ENCODE measurements at places on chromosomes 6 and 20.
A peak's percentile ranks its signal among the peaks of the same experiment; 100 is the strongest.

- DNase-seq, result no peak
These were observed 230.8 kb downstream of the CD83 start for GRCh38 chr6:14348389-14348788.

- no peak for DNase-seq
These were observed 6.4 kb downstream of the CASS4 start for GRCh38 chr20:56418385-56418861.

- DNase-seq, result peak; percentile 86
These were observed 71.2 kb downstream of the RAMACL start for GRCh38 chr6:166515072-166515810.

DNA sequence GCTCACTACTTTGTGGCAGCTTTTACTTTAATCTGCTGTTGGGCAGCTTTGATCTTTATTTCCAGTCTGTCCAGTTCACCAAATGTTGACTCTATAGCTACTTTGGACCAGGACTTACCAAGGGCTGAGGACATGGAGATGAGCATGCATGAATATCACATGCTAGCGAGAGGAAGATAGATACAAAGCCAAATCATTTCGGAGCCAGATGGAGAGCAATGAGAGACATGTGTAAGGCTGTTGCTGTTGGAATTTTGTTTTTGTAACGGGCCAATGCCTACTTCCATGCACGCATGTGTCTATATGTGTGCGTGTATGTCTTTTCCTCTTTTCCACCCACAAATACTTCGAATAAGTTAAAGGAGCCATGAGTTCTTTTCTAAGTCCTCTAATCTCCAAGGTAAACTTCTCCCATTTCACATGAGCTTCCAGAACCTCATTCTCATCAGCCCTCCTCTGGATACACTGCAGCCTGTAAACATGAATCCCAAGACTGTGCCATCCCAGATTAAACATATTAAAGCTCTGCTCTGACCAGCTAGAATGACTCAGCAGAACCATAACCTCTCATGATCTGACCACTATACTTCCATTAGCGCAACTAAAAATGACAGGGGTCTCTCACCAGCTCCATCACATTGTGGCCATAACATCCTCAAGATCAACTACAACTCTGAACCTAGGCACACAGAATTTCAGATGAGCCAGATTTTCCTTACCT lies 160.7 kb downstream of the LRFN2 start:
- DNase-seq, result no peak

Measured in Karpas-422 (cell line).